Stimulated activated CD4-positive, alpha-beta T cell treated with anti-CD3 and anti-CD28 coated beads, Interleukin-15, amount 100 ng/mL, for 48 hours (primary cell): ENCODE measurements at places on chromosomes 2 and 18.
A peak's percentile ranks its signal among the peaks of the same experiment; 100 is the strongest.

GRCh38 chr2:207901401-207901800 is 123.9 kb downstream of the PLEKHM3 start:
- no peak for DNase-seq

DNA sequence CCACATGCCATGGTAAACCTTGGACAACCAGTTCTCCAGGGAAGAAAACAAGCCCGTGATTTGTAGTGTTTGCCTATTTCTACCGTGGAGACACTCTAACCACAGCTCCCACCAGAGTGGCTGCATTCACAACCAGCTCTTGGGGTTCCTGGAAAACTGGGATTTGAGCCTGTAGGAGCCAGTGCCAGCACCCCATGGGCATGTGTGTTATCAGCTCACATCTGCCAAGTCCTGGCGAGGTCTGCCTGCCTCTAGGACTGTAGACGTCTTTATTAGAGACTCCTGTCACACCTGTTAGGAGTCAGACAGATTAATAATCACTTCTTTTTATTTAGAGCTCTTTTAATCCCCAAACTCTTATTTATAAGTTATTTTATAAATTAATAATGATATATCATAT is 41.0 kb downstream of the INPP5D start:
- no peak for DNase-seq

- DNase-seq = no peak
Measured at GRCh38 chr18:55592106-55592505, 4.1 kb upstream of the TCF4 start.

DNA sequence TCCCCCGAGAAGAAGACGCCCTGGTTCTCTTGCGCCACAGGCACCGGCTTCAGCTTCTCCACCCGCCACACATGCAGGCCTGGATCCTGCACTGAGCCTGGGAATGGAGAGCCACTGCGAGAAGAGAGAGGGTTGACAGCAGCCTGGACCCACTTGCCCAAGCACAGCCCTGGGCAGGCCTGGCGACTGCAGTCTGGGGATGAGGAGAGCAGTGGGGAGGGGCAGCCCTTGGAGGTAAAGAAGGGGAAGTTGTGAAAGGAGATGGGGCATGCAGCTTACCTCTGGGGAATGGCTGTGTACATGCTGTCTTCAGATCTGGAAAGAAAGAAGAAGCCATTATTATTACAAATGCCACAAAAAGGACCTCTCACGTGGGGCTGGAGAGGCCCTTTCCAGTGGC is 8.3 kb downstream of the CAPG start:
- DNase-seq = no peak

DNA sequence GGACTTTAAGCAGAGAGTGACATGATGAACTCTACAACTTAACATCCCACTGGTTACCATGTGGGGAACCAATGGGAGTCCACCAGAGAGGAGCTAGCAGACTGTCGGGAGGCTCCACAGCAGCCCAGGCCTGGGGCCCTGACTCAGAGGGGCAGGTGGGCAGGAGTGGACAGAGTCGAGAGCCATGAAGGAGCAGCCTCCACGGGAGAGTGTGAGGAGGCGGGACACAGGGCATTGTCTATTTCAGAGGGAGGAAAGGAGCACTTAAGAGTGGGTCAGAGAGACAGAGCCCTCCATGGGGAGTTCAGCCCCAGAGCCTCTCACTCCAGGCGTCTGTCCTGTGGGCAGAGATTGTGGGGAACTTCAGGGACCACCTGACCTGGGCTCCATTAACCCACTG is 118.7 kb downstream of the CYP26B1 start:
- DNase-seq = no peak

GRCh38 chr18:78875016-78875777 is 104.4 kb upstream of the SALL3 start:
- peak; percentile 3 for DNase-seq

DNA sequence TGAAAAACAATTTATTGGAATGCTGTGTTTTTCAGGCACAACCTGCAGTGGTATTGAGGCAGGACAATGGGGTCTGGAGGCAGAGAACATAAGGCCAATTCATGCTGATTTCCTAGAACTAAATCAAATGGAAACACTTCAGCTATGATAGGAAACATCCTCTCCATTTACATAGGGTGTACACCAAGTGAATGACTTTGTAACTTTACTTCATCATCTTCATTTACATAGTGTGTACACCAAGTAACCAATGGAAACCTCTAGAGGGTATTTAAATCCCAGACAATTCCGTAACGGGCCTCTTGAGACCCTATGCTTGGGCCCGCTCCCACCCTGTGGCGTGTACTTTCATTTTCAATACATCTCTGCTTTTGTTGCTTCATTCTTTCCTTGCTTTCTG is 32.2 kb upstream of the ST8SIA5 start:
- DNase-seq = no peak
